Mesendoderm (in vitro differentiated cells): ENCODE measurements at places on chromosomes 6 and 20.

GRCh38 chr6:43077981-43078511, 1.9 kb downstream of the PTK7 start:
- peak overlapping the region; percentile 87 for H3K27ac ChIP-seq
- no peaks in the 10 kb centered on the region for H3K27me3 ChIP-seq
- peak; percentile 73 for DNase-seq

- no peak overlapping the region for H3K27ac ChIP-seq
- H3K4me1 ChIP-seq: peaks cover 5% of the 10 kb centered on the region
- no peak for DNase-seq
- no peaks in the 10 kb centered on the region for H3K27me3 ChIP-seq
- no peak overlapping the region for H3K4me3 ChIP-seq
- no peaks in the 10 kb centered on the region for H3K36me3 ChIP-seq
Measured at GRCh38 chr6:43744931-43745727, 24.9 kb upstream of the VEGFA start.

GRCh38 chr6:109769213-109769612, 78.1 kb downstream of the FIG4 start:
- no peaks in the 10 kb centered on the region for H3K4me1 ChIP-seq
- H3K36me3 ChIP-seq: no peaks in the 10 kb centered on the region
- no peak for DNase-seq
- H3K27ac ChIP-seq: no peak overlapping the region
- H3K4me3 ChIP-seq: no peak overlapping the region

DNA sequence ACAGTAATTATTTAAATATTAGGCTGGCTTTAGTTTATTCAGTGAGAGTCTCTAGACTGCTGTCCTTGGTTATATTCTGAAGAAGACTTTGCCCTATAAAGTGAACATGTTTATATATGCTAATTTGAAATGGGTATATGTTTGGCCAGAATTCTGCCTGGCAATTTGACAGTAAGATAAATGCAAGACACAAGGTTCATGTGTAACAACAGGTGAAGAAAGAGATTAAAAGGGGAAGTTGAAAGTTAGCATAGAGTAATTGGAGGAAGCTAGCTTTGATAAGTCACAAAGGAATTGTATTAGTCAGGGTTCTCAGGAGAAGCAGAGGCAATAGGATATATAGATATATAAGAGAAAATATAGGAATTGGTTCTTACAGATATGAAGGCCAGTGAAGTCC, 191.4 kb downstream of the CENPW start:
- H3K27ac ChIP-seq: no peak overlapping the region
- H3K4me3 ChIP-seq: no peak overlapping the region
- peaks cover 5% of the 10 kb centered on the region for H3K4me1 ChIP-seq
- no peaks in the 10 kb centered on the region for H3K27me3 ChIP-seq
- H3K36me3 ChIP-seq: no peaks in the 10 kb centered on the region

GRCh38 chr20:10319855-10320254, 101.2 kb downstream of the SNAP25 start:
- no peak for DNase-seq
- no peak overlapping the region for H3K4me3 ChIP-seq
- no peaks in the 10 kb centered on the region for H3K4me1 ChIP-seq
- no peak overlapping the region for H3K27ac ChIP-seq

DNA sequence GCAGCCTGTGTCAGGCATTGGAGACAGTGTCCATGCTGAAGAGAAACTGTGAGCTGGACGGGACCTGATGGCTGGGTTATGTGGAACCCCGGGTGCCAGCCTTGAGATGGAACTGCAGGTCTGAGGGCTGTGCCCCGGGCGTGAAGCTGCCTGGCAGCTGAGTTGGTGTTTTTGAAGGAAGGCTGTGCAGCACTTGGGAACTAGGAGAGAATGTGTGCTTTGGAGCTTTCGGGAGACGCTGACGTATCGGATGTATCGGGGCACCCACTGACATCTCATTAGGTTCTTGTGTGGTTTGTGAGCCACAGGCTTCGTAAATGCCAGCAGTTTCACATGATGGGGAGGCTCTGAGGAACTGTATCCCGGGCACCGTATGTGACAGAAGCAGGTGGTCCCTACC, 2.2 kb downstream of the DLGAP4 start:
- peaks cover 6% of the 10 kb centered on the region for H3K27me3 ChIP-seq
- no peak overlapping the region for H3K4me3 ChIP-seq
- no peak for DNase-seq
- no peaks in the 10 kb centered on the region for H3K4me1 ChIP-seq

- H3K36me3 ChIP-seq: no peaks in the 10 kb centered on the region
- DNase-seq: no peak
- H3K4me1 ChIP-seq: no peaks in the 10 kb centered on the region
- H3K27ac ChIP-seq: no peak overlapping the region
- H3K4me3 ChIP-seq: no peak overlapping the region
- H3K27me3 ChIP-seq: no peaks in the 10 kb centered on the region
Measured at GRCh38 chr6:133767357-133767970, 121.4 kb upstream of the TCF21 start.

GRCh38 chr20:50191544-50192363, 1.1 kb downstream of the CEBPB start:
- no peaks in the 10 kb centered on the region for H3K27me3 ChIP-seq
- DNase-seq: peak; percentile 88
- peak overlapping the region; percentile 80 for H3K27ac ChIP-seq
- peak overlapping the region; percentile 97 for H3K4me3 ChIP-seq
- no peaks in the 10 kb centered on the region for H3K36me3 ChIP-seq

DNA sequence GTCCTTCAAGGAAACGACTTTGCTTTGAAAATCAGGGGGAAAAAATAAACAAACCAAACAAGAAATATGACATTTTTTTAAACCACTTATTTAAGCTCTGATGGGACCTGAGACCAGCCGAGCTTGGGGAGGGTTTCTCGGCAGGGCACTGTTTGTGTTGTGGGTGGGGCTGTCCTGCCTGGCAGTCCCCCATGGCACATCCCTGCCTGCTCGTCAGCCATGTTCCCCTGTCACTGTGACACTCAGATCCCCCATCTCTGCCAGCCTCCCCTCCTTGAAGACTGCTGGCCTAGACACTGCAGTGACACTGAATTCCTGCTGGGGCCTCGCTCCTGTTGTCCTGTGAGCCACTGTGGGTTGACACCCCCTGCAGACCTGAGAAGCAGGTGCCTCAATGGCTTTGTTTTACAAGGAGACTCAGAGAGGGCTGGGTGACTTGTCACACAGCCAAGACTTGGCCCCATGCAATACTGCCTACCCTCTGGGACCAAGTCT, 95.1 kb upstream of the PTPN1 start:
- no peaks in the 10 kb centered on the region for H3K27me3 ChIP-seq
- no peaks in the 10 kb centered on the region for H3K36me3 ChIP-seq
- peaks cover 5% of the 10 kb centered on the region for H3K4me1 ChIP-seq
- H3K4me3 ChIP-seq: no peak overlapping the region

DNA sequence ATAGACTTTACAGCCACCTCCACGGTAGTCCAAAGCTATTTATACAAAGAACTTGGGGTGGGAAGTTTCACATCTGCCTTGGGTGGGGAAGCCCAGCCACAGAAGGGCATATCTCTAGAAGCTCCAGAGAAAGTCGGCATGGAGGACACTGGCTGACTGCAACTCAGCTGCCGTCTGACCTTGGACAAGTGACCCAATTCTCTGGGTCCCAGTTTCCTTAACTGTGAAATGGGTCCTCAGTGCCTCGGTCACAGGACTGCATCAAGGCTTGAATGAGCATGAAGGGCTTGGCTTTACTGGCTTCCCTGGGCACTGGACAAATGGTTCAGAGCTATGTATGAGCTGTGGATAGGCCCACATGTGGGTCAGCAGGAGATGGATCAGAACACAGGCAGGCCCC, 58.6 kb downstream of the NOL4L start:
- DNase-seq: no peak
- H3K4me3 ChIP-seq: no peak overlapping the region
- H3K4me1 ChIP-seq: peaks cover 2% of the 10 kb centered on the region

DNA sequence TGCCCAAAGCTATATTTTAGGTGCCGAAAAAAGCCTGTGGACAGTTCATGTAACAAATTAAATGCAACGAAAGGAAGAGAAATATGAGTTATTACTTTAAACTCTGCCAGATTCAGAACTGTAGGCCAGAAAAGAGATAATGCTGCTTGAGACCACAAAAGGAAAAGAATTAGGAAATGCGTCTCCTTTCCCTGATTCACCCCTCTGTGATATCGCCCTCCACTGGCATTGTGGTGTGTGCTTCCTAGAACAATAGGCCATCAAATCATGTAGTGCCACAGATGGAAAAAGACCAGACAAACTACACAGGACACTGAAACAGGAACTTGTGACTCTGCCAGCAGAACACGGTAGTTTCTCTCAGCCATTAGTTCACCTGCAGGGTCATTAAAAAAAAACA, 14.7 kb upstream of the LAMA4 start:
- H3K4me1 ChIP-seq: no peaks in the 10 kb centered on the region
- peak; percentile 29 for DNase-seq
- no peaks in the 10 kb centered on the region for H3K27me3 ChIP-seq
- H3K4me3 ChIP-seq: no peak overlapping the region
- H3K36me3 ChIP-seq: no peaks in the 10 kb centered on the region

GRCh38 chr6:165441181-165441580, 131.8 kb upstream of the C6orf118 start:
- DNase-seq: no peak
- H3K4me3 ChIP-seq: no peak overlapping the region
- no peak overlapping the region for H3K27ac ChIP-seq
- no peaks in the 10 kb centered on the region for H3K36me3 ChIP-seq

DNA sequence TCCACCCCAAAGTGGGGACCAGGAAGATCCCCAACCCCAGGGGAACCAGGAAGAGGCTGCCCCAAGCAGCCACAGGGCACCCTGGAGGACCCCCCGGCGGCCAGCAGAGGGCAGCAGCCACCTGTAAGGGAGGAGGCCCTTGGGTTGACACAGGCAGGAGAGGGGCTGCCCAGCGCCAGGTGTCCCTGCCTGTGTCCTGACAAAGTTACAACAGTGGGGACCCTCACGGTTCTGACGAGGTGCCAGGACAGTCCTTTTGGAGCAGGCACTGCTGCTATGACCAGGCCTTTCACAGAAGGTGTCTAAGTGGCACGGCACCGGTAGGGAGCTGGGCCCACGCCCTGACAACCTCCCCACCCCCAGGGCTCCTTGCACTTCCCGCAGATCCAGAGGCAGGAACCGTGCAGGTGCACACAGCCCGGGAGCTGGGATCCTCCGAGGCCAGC, 176.7 kb downstream of the BMP7 start:
- H3K4me1 ChIP-seq: no peaks in the 10 kb centered on the region
- peak; percentile 74 for DNase-seq
- no peak overlapping the region for H3K4me3 ChIP-seq
- no peak overlapping the region for H3K27ac ChIP-seq
- no peaks in the 10 kb centered on the region for H3K36me3 ChIP-seq
- no peaks in the 10 kb centered on the region for H3K27me3 ChIP-seq

DNA sequence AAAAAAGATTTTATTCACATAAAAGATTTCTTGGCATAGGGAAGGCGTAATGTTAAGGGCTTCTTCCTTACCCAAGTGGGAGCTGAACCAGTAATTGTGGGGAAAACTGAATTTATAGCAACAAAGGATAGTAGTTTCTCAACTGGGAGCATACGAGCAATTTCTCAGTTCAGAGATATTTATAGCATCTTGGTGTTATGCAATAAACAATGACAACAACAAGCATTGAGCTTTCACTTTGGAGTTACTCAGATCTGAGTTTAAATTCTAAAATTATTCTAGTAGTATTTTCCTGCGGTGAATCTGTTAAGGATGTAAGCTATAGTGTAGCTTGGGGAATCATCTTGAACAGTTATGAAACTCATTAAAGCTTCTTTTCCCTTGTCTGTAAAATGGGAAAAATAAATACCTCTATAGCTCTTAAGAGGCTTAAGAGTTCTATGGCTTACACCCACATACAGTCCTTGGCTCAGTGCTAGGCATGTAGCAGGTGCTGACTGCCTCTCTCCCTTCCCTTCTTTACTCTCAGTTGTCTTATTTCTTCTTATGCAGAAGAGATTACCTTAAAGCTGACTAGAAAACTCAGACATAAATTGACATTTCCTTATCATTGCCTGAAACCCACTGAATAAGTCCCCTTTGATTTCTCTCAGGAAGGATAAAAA, 58.8 kb downstream of the SAMD5 start:
- H3K36me3 ChIP-seq: no peaks in the 10 kb centered on the region
- H3K4me3 ChIP-seq: no peak overlapping the region
- H3K27me3 ChIP-seq: no peaks in the 10 kb centered on the region
- DNase-seq: no peak

DNA sequence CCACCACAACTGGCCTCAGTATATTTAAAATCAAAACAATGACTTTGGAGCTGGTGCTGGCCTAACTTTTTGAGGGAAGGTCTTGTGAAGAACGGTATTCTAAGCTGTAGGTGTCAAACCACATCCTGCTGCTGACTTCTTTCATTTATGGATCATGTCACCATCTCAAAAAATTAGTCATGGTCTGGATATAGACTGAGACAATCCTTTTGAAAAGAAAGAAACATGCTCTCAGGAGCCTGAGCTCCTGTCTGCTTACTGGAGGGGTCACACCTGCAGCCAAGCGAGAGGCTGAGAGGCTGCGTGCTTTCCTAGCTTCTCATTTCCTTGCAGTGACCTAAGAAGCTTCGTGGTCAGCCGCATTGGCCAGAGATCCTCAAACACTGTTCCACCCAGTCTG, 55.2 kb downstream of the TIAM2 start:
- no peak for DNase-seq
- H3K27ac ChIP-seq: no peak overlapping the region
- no peak overlapping the region for H3K4me3 ChIP-seq

- H3K27ac ChIP-seq: no peak overlapping the region
- H3K27me3 ChIP-seq: no peaks in the 10 kb centered on the region
- H3K4me3 ChIP-seq: no peak overlapping the region
Measured at GRCh38 chr6:134161041-134161440, 108.6 kb upstream of the SLC2A12 start.

DNA sequence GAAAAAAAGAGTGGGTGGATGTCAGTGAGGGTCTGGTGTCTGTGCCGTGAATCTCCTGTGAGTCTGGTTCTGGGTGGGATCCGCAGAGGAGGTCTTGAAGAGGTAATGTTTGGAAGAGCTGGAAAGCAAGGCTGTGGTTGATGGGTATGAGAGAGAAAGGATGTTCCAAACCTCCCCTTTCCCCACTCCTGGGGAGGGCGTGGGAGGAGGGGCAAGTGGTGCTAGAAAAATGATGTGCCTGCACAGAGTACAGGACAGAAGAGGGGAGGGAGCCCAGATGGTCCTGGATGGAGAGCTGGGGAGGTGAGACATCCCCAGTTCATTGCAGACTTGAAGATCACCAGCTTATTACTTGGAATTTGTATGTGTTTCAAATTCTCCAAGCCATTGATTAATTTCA, 3.1 kb downstream of the CNPY3 start:
- peaks cover 2% of the 10 kb centered on the region for H3K4me1 ChIP-seq
